ENCODE measurements at places on chromosomes 1 and 21. TPM values are rescaled to one million over a fixed set of nuclear protein-coding genes. Genes with fewer than 3 reads are reported as not detected.
A peak's percentile ranks its signal among the peaks of the same experiment; 100 is the strongest.

RXFP4 gene
- total RNA-seq, result 0.34 TPM

DNA sequence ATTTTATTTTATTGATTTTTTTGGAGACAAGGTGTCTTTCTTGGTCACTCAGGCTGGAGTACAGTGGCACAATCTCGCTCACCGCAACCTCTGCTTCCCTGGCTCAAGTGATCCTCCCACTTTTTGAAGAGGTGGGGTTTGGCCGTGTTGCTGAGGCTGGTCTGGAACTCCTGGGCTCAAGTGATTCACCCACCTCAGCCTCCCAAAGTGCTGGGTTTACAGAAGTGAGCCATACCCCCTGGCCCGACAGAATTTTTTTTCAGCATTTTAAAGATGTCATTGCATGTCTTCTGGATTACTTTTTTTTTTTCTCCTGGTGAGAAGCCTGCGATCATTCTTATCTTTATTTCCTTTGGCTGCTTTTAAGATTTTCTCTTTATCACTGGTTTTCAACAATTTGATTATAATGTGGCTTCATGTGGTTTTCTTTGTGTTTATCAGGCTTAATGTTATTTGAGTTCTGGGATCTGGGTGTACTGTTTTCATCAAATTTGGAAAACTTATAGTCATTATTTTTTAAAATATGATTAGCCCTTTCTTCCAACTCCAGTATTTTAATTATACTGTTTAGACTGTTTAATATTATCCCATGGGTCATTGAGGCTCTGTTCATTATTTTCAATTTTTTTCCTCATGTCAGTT lies 23.1 kb upstream of the PTBP2 start:
- no peak for DNase-seq

- peak; percentile 64 for DNase-seq
Observed at GRCh38 chr1:157163273-157164127, 25.3 kb upstream of the ETV3 start.

DNA sequence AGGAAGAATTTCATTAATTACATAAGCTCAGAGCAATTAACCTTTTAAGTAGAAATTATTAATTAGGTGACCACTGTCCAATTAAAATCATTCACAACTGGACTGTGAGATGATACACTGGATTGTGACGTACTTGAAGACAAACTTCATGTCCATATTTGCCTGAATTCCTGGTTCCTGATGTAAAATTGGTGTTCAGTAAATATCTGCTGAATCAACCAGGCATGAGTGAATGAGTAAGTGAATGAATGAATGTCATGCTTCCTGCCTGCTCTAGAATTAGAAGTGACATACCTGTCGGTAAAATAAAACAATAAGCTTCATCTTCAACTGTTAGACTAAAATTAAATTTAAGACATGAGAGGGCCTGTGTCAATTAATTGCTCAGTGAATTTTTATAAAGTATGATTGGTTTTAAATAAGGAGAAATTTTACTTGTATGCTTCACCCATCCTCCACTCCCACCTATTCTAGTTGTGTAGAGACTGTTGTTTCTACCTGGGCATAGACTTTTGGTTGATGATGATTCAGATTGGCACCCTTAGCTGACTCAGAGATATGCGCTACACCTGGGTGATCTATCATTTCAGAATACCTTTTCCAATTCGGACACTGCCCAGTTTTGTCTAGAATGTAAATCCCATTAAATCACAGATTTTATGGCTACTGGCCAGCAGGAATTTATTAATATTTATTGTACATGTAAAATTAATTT lies 56.9 kb upstream of the PTGS2 start:
- DNase-seq, result no peak

MTARC1 gene
- not detected for total RNA-seq

DNA sequence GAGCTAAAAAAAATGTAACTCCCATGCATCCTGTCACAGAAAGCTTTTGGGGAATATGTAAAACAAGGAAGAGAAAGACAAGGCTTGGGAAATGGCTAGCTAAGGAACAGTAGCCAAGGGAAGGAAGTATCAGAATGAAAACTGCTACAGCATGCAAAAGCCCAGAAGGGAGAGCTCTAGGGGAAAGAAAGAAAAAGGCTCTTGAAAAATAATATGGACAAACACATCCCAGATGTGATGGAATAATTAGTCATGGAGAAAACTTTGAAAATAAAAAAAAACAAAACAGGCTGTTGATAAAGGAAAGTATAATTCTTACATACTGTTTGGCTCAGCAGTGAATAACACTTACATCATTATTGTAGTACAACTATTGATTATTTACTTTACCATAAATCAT lies 47.9 kb upstream of the VCAM1 start:
- DNase-seq, result no peak

KCNK2 gene
- not detected for total RNA-seq

DNA sequence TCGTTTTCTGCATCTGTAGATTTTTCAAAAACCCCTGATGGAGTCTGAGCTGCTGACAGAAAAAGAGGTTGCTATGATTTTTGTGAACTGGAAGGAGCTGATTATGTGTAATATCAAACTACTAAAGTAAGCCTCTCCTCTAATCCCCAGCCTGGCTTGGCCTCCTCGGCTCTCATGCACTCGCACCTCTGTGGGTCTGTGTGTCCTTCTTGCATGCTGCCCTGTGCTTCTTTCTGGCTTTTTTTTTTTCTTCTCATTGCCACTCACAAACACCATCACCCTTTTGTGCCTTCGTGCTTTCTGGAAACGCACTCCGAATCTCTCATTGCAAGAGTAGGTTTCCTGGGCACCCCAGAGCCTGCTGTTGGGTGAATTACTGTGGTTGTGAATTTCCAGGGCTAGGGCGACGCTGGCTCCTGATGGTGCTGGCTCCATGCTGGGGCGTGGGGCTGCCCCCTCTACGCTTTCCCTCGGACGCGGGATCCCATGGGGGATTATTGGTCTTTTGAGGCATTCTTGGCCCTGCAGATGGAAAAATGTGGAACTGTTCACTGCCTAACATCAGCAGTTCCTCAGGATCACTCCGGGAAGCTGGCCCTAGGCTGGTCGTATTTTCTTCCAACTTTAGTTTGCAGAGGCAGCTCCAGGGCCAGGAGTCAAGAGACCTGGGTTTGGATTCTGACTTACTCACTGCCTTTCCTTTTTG lies 56.8 kb downstream of the ATP5PO start:
- no peak for DNase-seq

- DNase-seq, result no peak
Observed at GRCh38 chr1:169483500-169483966, 2.2 kb downstream of the SLC19A2 start.

DNA sequence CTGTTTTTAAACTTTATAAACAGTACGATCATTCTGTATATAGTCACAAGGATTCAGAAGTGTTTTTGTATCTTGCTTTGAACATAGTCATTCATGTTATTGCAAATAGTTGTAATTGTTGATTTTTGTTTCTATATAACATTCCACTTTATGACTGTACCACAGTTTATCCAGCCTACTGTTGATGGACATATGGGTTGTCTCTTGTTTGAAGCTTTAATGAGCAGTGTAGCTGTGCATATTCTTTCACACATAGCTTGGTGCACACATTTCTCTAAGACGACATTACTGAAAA lies 6.1 kb downstream of the CD101 start:
- DNase-seq, result no peak

KCNH1 gene
- total RNA-seq, result not detected

DNA sequence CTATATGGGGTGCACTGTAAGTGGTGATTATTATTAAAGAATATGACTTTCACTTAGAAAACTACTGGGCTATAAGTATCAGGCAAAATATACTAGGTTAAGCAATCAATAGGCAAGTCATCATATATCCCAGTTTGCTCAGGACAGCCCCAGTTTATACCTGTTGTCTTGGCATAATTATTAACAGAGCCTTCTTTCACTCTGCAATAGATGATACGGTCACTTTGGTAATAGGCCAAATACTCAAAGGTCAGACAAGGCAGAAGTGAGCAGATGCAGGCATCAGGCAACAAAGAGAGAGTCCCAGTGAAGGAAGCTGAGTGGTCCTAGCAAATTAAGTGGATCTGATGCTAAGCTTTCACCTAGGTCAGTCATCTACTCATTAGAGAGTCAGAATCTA lies 599.9 kb downstream of the LMO4 start:
- DNase-seq, result no peak

DNA sequence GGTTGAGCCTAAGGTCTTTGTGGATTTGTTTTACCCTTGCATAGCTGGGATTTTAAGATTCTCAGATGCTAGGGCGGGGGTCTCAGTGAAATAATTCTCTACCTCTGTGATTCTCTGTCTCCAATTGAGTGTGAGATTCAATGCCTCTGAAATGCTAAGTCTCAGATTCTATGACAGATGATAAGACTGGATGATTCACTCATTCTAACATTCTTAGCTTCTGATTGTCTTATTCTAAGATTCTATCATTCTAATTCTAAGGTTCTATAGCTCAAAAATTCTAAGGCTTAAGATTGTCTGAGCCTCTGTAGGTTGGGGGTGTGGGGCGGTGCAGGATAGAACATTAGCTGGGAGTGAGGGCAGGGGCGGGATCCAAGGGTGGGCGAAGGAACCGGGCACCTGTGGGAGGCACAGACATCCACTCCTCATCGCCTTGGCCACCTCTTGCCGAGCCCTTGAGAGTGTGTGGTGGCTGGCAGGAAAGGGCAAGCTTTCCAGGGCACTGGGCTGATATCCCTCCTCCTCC lies 29.5 kb downstream of the ADGRB2 start:
- DNase-seq, result no peak

DNA sequence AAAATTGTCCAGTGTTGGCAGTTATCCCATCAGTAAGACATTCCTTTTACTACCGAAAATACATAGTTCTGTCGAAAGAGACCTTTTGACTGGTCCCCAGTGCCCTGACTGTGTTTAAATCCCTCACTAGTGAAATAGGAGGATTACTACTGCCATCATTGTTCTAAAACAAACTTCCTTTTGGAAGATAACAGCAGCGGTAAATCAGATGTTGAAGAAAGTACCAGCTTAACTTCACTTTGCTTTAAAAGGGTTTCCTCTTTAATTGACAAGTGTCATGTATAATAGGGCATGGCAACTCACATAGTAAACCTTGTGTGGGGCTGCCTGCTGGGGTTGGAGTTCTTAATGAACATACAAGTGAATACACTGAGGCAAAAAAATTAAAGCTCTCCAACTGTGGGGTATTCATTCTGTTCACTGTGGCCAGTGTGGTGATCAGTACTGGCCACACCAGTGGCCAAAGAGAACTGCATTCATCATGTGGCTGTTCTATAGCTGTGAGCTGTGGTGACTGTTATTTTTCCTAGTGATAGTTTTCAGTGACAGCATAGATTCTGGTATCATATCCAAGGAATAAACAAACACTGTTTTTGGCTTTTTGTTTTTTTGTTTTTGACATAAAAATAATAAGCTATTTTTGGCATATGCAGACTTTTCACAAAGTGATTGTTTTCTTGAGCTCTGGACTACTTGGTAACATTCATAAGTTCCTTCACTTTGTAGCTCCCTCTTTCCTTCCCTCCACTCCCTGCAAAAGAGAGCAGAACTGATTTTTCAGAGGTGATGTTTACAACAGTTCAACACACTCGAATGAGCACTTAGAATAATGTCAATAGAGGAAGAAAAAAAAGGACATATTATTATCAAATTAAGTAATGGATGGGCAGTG lies 74.5 kb downstream of the NFIA start:
- DNase-seq, result no peak

GRCh38 chr1:11806307-11806936 lies 431 bp downstream of the CLCN6 start:
- DNase-seq, result no peak

SYTL1 gene
- 81.7 TPM for total RNA-seq

GRCh38 chr1:98002288-98002687 lies 81.5 kb upstream of the DPYD start:
- DNase-seq, result no peak

DNA sequence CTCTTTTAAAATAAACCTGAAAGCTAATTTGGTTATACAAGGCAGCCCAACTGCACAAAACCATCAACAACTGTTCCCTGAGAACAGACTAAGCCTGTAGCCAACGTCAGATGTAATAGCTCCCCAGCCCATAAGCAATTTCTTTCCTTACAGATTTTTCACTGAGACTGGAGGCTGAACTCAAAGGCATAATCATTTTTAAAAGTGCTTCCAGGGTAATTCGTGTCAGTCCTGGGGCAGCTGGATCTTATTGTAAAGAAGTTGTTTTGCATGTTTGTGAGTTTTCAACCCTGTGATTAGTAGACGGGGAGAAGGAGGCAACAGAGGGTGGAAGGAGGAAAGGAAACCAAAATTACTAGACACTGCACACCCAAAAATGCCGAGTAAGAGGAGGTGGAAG lies 3.2 kb downstream of the DPT start:
- DNase-seq, result no peak

KRTAP7-1 gene
- total RNA-seq, result not detected

ARMH1 gene
- total RNA-seq, result 7.9 TPM

LPAR3 gene
- total RNA-seq, result not detected

HAPLN2 gene
- 1.1 TPM for total RNA-seq

- DNase-seq, result no peak
Observed at GRCh38 chr1:203269654-203270020, 35.7 kb upstream of the BTG2 start.

GRCh38 chr1:16073490-16074119 lies at the start of gene FAM131C:
TSS of gene FAM131C (minus strand) at chr1:16073651. CDS start at chr1:16073442, 209 bp downstream.
- DNase-seq, result peak; percentile 51

DNA sequence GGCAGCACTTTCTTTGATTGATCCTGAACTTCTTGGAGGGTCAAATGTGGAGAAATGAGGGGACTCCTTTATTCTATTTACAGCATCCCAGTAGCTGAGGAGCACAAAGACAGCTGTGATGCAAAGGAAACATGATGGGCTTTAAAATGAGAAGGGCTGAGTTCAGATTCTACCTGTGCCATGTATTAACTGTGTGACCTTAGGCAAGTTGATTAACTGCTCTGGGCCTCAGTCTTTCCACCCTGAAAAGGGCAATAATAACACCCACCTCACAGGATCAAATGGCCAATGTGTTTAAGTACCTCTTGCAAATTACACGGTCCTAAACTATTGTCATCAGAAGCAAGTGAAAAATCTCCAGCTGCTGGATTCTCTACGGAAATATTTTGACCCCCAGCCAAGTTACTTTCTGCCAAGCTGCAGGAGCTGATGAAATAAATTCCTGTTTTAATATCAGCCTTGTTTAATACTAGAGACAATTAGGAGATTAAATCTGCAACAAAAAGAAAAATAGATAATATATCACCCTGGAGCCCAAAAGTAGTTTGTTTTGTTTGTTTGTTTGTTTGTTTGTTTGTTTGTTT lies 15.7 kb downstream of the TMEM81 start:
- no peak for DNase-seq

All from OCI-LY7 (cell line).